IPS DF 6.9 (cell line): ENCODE measurements at places on chromosomes 2 and 18.

DNA sequence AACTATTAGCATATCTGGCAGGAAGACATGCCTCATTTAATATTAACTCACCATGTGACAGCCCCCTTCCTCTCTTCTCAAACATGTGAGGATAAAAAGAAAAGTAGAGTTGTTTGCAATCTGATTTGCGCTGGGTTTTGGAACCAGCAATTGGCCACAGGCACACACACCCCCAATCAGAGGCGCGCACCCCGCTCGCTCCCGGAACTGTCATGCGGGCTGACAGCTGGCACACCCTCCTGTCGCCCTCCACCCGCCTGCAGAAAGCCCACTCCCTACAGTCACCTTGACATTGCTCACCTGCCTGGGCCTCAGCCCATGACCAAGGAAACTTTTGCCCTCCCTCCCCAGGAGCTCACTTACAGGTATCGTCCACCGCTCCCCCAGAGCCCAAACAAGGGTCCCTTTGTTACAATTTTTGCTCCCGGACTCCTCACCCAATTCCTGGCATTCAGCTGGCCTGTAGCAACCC is 1.1 kb downstream of the COBLL1 start:
- no peak for DNase-seq

- no peak for DNase-seq
Observed at GRCh38 chr2:31504311-31504710, 76.4 kb downstream of the SRD5A2 start.

DNA sequence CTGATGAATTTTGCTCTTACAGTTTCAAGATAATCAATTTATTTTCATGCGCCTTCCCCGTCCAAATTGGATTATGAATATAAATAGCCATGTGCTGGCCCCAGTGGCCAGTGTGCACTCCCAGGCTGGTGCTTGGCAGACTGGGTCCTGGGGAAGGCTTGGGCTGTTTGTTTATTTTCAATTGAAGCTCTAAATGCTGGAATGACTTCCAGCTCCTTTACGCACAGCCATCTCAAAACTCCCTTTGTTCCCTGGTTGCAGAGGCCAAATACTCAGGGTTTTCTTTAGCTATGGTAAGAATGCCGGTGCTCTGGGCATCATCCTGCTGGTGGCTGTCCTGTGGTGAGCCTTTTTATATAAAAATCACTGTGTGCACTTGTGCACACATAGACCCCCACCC is 131.5 kb downstream of the PRKCE start:
- DNase-seq: no peak

DNA sequence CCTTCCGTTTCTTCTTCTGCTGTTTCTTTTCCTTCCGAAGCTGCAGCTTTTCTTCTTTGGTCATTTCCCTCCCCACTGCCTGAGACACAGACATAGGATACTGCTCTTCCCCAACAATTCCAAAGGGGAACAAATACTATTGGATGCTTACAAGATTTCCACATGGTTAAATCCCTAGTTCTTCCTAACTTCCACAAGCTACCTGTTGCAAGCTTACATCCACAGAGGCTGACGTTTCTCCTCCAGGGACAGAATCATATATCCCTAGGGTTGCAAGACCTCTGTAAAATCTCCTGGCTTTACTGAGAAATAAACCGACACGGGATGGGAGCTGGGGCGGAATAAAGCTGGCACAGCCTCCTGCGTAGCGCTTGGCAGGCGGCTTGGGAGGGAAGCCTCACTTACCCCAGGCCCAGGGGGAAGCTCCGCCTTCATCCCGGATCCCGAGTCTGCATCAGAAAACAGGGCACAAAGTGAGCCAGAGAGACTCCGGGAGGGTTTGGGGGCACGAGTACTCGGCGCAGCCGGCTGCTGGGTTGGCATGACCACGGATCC is 590 bp downstream of the EIF2B4 start:
- DNase-seq: no peak

DNA sequence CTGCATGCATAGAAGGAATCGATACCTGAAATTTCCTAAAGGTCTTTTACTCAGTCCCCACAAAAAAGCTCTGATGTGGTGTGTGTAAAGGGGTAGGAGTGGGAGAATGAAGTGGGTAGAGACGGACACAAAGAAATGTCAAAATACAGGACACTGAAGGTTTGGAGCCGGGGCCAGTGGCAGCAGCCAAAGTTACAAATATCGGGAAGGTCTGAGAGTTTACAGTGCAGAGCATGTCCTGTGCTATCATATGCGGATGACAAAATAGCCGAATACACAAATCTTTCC is 89.9 kb upstream of the STON1 start:
- DNase-seq: no peak

DNA sequence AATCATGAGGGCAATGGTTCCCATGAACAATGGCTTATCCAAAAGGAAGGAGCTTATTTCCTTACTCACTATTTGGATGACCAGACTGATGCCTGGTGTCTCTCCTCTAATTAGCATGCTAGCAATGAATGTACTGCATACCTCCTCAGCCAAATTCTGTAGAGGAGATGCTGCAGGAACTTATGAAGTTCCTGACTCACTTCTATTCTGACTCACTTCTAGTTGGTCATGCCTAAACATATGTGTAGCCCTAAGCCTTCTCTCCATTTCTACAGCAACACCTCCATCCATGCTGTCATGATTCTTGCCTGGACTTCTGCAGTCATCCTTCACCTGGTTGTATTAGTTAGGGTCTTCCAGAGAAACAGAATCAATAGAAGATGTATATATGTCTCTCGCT is 59.9 kb upstream of the MRPS9 start:
- DNase-seq: no peak

- no peak for DNase-seq
Observed at GRCh38 chr2:18346874-18347273, 213.6 kb downstream of the RDH14 start.

GRCh38 chr2:152646775-152647174 is 70.5 kb downstream of the PRPF40A start:
- no peak for DNase-seq

DNA sequence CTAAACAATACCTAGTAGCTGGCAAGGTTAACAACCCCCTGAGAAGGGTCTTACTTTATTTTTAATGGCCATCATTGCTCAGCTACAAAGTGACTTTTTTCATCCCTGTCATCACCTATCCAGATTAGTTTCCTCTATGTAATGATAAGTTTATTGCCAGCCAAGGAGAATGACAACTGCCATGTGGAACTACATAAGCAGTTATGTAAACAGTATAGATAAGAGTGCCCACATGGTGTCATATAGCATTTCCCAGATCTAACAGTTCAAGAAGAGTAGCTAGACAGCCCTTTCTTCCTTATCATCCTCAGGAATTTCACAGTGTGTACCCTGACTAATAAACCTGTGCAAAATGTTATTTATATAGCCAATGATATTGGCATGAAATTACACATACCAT is 240.2 kb upstream of the PIK3C3 start:
- no peak for DNase-seq

DNA sequence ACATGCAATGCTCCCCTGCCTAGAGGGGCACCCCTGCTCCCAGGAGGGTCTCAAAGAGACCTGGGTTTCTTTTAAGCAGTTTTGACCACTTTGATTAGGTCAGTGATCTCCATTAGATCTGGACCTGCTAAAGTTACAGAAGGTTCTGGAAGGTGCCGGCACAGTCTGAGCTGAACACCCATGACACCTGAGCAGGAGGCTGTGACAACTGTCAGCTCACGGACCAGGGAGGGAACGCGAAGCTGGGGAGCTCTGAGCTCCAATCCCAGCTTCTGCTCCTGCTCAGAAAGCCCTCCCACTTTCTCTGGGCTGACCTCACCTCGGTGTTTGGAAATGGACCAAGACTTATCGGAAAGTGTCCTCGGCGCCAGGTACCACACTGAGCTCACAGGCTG is 113.8 kb downstream of the NFATC1 start:
- DNase-seq: no peak

- DNase-seq: no peak
Observed at GRCh38 chr18:23058746-23059415, 76.4 kb upstream of the CABLES1 start.

DNA sequence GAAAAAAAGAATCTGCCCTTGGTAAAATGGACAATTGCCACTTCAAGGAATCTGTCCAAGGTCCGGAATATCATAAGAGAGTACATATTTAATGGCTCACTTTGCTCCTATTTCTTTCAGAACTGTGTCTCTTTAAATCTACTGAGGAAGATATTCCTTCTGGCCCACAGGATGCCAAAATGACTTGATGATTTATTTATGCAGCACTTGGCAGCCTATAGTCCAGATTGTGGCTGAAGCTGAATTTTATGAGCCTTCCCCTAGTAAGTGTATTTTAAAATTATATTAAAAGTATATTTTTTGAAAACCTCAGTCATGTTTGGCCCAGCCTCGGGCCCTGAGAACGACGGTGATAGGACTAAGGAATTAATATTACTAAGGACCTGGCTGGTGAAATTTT is 465.1 kb upstream of the HNRNPA3 start:
- DNase-seq: no peak

GRCh38 chr2:21251216-21251980 is 127.6 kb downstream of the TDRD15 start:
- DNase-seq: no peak

DNA sequence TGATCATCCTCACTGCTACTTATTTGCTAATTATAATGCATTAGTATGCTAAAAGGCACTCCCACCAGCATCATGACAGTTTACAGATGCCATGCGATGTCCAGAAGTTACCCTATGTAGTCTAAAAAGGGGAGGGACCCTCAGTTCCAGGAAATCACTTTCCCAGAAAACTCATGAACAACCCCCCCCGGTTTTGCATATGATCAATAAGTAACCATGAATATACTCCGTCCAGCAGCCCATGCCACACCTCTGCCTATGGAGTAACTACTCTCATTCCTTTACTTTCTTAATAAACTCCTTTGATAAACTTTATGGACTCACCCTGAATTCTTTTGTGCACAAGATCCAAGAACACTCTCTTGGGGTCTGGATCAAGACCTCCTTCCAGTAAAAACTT is 86.8 kb downstream of the MALT1 start:
- no peak for DNase-seq

- no peak for DNase-seq
Observed at GRCh38 chr18:3689986-3690763, 240.2 kb downstream of the TGIF1 start.

- no peak for DNase-seq
Observed at GRCh38 chr2:164498836-164499235, 122.4 kb downstream of the GRB14 start.

DNA sequence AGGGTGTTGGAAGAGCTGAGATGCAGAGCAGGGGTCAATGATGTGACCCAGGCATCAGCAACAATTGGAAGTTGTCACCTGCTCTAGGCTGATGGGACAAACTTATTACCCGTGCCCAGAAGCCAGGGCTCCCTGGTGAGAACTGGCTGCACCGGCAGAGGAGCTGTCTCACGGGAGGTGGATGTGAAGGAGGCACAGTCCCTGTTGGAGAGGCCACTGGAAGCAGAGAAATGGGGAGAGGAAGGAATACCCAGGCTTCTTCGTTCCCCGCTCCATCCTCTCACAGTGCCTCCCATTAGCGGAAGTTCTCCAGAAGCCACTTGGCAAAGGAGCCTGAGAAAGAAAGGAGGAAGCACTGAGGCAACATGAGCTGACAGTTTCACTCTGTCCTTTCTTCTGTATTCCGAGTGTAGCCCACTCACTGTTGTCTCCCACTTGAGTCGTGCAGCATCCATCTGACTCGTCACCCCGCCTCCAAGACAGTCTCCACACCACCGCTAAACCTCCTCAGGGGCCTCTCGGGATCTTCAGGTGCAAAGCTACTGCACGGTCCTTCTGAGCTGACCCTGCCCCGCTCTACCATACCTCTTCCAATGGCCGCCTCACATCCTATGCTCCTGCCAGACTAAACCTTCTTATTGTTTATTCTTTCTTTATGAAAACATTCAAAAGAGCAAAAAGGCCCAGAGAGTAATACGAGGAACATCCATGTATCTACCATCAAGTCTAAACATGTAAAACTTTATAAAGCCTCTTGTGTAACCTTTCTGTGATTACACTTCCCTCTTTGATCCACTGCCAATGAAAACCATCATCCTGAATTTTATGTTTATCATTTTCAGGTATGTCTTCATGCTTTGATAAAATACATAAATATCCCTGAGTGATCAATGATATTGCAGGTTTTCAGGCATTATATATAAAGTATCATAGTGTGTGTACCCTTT is 19.1 kb upstream of the AFTPH start:
- DNase-seq: no peak

DNA sequence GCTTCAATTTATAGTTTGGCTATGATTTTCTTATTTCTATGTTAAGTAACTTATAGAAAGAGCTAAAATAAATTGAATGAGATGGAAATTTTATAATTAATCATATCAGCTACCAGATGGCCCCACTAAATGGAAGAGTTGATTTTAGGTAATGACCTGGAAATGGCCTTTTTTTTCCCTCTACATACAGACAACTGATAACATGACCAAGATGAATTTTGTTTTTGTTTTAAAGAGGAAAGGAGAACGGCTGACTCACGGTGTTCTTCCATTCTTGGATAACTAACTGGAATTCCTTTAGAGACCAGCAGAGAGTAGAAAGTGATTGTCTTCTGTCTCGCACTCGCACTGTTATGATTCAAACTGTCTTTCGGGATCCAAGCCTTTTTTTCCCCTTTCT is 91.0 kb downstream of the TMEM185B start:
- DNase-seq: no peak

DNA sequence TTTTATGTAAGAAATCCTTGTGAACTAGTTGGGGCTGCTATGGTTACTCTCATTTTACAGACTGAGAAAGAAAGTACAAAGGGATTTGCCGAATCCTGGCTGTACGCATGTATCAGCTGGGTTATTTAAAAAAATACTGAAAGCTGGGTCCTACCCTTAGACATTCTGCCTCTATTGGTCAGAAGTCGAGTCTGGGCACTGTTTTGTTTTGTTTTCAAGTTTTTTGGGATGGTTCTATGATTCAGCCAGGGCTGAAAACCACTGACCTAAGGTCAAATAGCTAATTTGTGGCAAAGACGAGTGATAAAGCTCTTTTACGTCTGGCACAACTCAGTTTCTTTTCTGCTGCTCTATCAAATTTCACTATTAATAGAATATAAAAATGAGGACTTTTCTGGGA is 5.9 kb upstream of the SLC8A1 start:
- DNase-seq: no peak

DNA sequence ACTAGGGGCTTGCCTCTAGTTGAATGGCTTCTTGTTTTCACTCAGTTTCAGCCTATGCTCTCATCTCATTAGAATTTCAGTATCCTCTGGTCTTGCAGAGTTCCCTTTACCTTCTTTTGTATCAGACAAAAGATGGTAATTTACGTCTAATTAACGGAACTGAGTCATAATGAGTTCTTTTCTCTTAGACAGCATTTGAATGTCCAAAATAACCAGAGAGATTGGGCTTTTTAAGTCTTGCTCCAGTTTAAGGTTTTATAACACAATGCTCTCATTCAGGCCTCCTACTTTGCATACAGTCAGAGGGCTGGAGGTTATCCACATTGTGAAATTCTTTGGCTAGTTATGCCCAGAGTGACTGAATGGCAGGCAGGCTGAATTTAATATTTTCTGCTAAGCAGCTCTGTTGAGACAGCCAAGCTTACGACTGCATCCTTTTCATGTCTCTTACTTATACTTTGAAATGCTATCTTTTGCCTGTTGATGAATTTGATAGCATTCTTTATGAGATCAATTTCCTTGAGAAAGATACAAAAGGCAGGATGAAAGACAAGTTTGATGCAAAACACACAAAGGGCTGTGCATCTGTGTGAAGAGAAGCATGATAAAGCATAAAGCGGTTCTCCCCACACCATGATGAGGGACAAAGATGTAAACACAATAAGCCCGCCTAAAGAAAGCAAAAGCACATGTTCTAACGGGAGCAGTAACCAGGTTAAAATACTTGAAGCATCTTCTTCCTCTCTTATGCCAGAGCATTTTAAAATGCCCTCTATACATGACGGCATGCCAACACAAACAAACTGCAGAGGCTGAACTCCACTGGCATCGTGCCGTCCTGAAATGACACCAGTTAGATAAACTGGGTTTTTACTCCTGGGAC is 90.0 kb downstream of the CDH2 start:
- peak; percentile 13 for DNase-seq
